ENCODE measurements at places on chromosomes 12 and 14. TPM values are rescaled to one million over a fixed set of nuclear protein-coding genes. Genes with fewer than 3 reads are reported as not detected.

KLHDC1 gene
- 0.76 TPM for total RNA-seq

JPH4 gene
- total RNA-seq = not detected

SERPINA12 gene
- total RNA-seq = not detected

RNF212B gene
- total RNA-seq = not detected

TBC1D30 gene
- total RNA-seq = 1.7 TPM

DEPDC4 gene
- total RNA-seq = 1.4 TPM

ACVR1B gene
- 16.6 TPM for total RNA-seq

BICDL1 gene
- total RNA-seq = 2.3 TPM

RFX4 gene
- total RNA-seq = not detected

PNMA1 gene
- total RNA-seq = 64.6 TPM

CDC42BPB gene
- total RNA-seq = 66.6 TPM

EXOC3L4 gene
- total RNA-seq = 2.0 TPM
